NCI-H2227 treated with DMSO at 0.1 percent for 48 hours (cell line): ENCODE measurements at places on chromosomes 16 and 17.

DNA sequence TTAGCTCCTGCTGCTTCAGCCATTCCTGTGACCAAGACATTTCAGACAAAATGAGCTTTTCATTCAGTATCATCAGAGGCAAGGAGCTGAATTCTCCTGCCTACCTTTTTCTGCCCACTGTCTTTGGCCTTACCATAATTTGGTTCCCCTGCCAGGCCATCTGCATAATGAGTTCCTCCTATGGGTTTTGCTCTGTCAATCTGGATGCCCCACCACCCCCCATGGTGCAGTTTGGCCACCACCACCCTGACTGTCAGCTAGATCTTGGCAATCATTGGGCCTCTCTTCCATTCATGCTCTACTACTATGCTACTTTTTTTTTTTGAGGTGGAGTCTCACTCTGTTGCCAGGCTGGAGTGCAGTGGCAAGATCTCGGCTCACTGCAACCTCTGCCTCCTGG lies 169.2 kb upstream of the ZKSCAN2 start:
- no peak for DNase-seq

DNA sequence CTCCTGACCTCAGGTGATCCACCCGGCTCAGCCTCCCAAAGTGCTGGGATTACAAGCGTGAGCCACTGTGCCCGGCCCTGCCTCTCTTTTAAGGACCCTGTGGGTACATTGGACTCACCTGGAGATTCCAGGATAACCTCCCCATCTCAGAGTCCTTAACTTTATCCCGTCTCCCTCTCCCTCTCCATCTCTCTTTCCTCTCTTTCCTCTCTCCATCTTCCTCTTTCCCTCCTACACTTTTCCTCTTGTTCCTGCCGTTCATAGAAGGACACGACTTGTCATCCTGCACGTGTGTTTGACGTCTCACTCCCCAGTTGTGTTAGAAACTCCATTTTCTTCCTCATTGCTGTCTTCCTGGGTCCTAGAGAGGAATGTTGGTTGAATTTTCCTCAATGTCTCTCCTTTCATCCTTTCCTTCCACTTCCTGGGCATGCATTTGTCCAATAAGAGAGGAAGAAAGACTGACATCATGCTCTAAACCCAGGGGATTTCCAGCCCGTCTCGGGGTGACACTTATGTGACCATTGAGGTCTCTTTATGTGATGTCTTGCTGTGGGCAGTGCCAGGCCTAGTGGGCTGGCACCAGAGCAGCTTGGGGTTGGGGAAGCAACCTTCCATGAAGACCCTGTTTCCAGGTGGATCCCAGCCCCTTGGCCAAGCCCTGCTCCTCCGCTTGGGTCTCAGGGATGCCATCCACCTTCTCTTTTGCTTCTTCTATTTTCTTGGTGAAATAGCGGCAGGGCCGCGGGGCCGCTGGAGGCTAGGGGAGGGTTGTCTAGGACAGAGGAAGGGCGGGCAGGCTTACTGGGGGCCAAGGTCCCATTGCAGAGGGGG lies 39.8 kb upstream of the IRF8 start:
- no peak for DNase-seq

GRCh38 chr16:56860226-56861020 lies 4.6 kb upstream of the SLC12A3 start:
- DNase-seq = no peak

DNA sequence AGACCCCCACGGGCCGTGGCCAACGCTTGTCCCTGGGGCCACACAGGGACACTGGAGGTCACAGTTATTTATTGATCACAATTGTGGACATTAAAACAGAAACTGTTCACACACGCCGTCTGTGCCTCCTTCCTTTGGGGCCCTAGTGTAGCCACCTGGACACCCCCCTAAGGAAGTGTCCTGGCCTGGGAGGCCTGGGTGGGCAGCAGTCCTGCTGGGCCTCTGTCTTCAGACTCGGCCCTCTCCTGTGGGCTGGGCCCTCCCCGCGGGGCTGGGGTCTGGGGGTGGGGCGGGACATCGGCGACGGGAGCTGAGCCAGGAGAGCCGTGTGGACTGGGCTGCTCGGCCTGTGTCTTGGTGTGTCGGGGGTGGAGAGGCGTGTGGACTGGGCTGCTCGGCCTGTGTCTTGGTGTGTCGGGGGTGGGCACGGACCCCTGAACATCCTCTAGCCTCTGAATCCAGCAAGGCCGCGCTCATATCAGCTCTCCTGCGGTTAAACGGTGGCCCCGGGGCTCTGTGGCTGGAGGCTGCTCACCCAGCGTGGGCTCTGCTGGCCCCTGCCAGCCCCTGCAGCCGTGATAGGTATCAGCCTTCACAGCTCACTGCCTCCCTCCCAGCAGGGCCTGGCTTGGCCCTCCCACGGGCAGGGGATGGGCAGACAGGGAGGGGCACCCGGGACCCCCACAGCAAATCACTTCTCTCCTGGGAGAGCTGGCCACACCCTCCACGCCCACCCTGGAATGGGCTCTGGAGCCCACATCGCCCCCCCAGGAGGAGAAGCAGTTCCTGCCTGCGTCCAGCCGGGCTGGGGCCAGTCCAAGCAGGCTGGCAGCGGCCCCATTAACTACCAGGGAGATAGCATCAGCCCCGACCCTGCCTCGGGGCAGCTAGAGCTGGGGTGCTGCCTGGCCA lies 1.1 kb upstream of the NHLRC4 start:
- DNase-seq = no peak

- DNase-seq = no peak
These were observed 11.4 kb downstream of the HOXB4 start for GRCh38 chr17:48566717-48567116.

- no peak for DNase-seq
These were observed 14.4 kb downstream of the CDIPT start for GRCh38 chr16:29848420-29849297.
